Omental fat pad (tissue), 4 donors: ENCODE measurements at places on chromosomes 13 and 19.

DNA sequence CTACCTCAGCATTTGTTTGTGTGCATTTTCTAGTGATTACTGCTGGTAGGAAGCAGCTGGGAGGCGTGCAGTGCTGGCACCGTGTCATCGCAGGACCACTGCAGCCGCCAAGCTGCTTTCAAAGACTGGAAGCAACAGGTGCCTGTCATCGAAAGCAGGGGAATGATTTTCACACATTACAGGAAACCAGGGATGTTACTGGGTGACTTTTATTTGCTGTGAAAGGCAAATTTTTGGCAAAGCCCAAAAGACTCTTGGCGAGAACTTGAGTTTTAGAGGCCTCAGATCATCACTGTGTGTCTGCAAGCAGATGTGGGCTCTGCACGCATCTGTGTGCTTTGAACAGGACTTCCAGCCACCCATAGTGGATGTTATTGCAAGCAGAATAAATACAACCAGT is 176.4 kb downstream of the FLT1 start:
- no peak for DNase-seq

- no peak for DNase-seq
Observed at GRCh38 chr13:36872621-36873020, 47.4 kb downstream of the SMAD9 start.

GRCh38 chr13:38635030-38635429 is 51.8 kb upstream of the FREM2 start:
- DNase-seq = no peak

DNA sequence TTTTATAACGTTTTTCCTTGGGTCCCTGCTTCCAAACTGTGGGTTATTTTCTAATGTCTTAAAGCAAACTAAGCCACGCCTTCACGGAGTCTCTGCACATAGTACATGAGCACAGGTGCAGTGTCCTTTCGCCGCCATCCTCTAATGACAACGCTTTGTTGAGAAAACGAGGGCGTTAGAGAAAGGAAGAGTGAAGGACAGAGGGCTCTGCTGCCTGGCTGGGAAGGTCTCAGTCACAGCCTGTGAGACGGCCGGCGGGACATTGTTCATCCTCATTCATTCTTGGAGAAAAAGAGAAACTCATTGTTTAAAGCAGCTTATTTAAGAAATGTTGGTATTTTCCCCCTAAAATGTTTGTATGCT is 9.5 kb downstream of the IL17D start:
- DNase-seq = no peak
